ENCODE measurements at places on chromosomes 7 and 10. TPM values are rescaled to one million over a fixed set of nuclear protein-coding genes. Genes with fewer than 3 reads are reported as not detected.

The PLXNA4 gene
- 7.1 TPM for total RNA-seq

GRCh38 chr10:31343551-31343950 is 24.5 kb downstream of the ZEB1 start:
- peaks cover 27% of the 10 kb centered on the region for H3K4me1 ChIP-seq
- H3K4me3 ChIP-seq = no peak overlapping the region
- H3K27me3 ChIP-seq = no peaks in the 10 kb centered on the region
- no peak for DNase-seq
- no peaks in the 10 kb centered on the region for H3K36me3 ChIP-seq
- no peak overlapping the region for H3K27ac ChIP-seq

- H3K36me3 ChIP-seq = peaks cover 62% of the 10 kb centered on the region
- no peak overlapping the region for H3K4me3 ChIP-seq
- no peaks in the 10 kb centered on the region for H3K27me3 ChIP-seq
- H3K4me1 ChIP-seq = peaks cover 3% of the 10 kb centered on the region
- DNase-seq = no peak
These were observed 9.2 kb downstream of the PFKFB3 start for GRCh38 chr10:6211671-6212635.

DNA sequence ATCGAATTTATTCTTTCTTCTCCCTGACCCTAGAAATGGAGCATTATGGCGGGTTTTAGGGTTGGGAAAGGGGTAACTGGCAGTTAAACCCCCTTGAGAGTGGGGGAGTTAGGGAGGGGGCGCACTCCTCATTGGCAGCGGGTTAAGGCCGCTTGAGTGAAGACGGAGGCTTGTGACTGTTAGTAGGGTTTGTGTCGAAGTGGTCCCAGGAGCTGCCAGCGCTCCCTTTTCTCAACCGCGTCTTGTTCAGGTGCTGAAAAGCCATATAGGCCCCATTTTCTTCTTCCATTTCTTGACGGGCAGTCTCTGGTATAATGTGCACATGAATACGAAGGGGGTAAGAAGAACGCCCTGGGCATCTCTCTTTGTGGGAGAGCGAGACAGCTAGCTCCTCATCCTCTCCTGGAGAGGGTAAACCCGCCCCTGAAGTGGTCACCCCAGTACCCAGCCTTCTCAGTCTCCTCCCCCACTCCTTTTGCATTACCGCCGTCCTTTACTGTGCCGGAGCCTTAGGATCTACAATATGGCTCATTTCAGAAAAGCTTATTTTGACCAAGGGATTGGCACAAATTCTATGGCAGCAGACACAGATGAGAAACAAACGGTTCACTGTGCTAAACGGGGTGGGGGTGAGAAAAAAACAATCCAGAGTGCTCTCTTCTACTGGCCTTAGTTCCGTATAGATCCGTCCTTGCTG is 836 bp downstream of the KMT2E start:
- H3K4me1 ChIP-seq = peaks cover 14% of the 10 kb centered on the region
- peak overlapping the region; percentile 95 for H3K4me3 ChIP-seq
- H3K27me3 ChIP-seq = no peaks in the 10 kb centered on the region
- peak overlapping the region; percentile 100 for H3K27ac ChIP-seq
- DNase-seq = no peak
- no peaks in the 10 kb centered on the region for H3K36me3 ChIP-seq

DNA sequence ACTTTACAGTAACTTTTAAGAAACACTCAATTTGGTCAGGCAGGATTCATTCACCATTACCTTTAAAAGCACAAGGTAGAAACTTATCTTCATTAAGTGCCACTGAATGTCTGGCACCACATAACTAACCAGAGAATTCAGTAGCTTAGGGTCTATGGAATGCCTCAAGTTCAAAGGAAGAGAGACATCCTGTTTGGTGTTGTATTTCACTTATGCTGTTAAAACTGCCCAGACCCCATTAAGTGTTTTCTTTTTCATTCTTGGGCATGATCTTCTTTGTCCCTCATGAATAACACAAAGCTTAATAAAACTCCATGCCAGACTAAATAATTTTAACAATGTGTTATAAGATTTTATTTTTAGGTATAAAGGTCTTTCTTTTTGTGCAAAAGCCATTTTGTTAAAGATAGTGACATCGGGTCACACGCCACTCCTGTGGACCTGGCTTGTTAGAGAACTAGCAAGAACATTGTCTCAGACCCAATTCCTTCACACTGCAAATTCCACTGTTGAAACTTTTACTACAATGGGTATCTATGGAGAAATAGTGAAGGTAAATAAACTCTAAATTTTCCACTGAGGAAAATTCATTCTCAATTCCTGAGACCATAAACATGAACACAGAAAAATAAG is 221.0 kb downstream of the TWIST1 start:
- H3K4me3 ChIP-seq = no peak overlapping the region
- no peaks in the 10 kb centered on the region for H3K36me3 ChIP-seq
- no peak overlapping the region for H3K27ac ChIP-seq
- no peak for DNase-seq

The NKX2-3 gene
- total RNA-seq = not detected

The SLC25A28 gene
- 13.8 TPM for total RNA-seq

GRCh38 chr7:114084002-114084471 is 165.2 kb upstream of the PPP1R3A start:
- H3K27me3 ChIP-seq = peaks cover 63% of the 10 kb centered on the region
- H3K27ac ChIP-seq = peak overlapping the region; percentile 96
- H3K4me1 ChIP-seq = peaks cover 5% of the 10 kb centered on the region
- no peak for DNase-seq
- H3K36me3 ChIP-seq = no peaks in the 10 kb centered on the region
- H3K4me3 ChIP-seq = peak overlapping the region; percentile 81

The CDNF gene
- 1.3 TPM for total RNA-seq

DNA sequence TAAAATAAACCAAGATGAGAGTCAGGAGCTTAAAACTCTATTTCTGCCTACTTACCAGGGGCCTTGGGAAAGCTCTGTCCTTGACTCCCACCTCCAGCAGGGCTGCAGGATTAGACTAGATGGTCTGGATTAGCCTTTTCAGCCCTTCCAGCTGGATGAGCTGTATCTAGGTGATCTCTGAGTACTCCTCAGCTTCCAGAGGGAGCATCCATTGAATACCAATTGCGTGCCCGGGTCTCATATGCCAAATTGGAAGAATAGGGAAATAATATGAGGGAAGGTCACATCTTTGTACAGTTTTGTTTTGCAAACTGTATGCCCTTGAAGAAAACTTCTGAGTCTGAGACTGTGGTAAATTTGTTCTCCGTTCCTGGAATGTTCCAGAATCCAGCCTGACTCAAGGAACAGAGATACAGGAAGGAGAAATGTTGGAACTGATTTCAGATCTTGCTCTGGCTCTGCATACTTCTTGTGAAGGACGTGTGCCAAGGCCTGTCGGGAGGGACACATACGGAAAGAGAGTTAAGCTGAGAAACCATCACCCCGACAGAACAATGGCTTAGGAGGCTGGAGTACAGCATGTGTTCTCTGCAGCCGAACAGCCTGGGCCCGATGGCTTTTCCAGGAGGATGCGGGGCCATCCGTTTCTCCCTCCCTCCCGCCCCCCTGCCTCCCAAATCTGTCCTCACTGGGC is 44.9 kb downstream of the MINDY4 start:
- DNase-seq = no peak
- no peaks in the 10 kb centered on the region for H3K36me3 ChIP-seq
- no peaks in the 10 kb centered on the region for H3K27me3 ChIP-seq
- peaks cover 22% of the 10 kb centered on the region for H3K4me1 ChIP-seq
- no peak overlapping the region for H3K4me3 ChIP-seq

- no peak for DNase-seq
- H3K4me3 ChIP-seq = no peak overlapping the region
These were observed 33.9 kb downstream of the ASB13 start for GRCh38 chr10:5632446-5632845.

Measured in esophagus squamous epithelium (tissue), 5 donors.